ENCODE measurements at places on chromosomes 7 and 10. TPM values are rescaled to one million over a fixed set of nuclear protein-coding genes. Genes with fewer than 3 reads are reported as not detected.

The ASB13 gene
- 12.9 TPM for total RNA-seq

The AKR1C1 gene
- 8.7 TPM for total RNA-seq

The CTTNBP2 gene
- not detected for total RNA-seq

The TSPAN33 gene
- 0.44 TPM for total RNA-seq

The ANKRD30A gene
- not detected for total RNA-seq

GRCh38 chr7:70527520-70528115 lies 604.3 kb upstream of the GALNT17 start:
- no peak for DNase-seq

GRCh38 chr10:45463244-45464116 lies 89.5 kb downstream of the ALOX5 start:
- no peak for DNase-seq

DNA sequence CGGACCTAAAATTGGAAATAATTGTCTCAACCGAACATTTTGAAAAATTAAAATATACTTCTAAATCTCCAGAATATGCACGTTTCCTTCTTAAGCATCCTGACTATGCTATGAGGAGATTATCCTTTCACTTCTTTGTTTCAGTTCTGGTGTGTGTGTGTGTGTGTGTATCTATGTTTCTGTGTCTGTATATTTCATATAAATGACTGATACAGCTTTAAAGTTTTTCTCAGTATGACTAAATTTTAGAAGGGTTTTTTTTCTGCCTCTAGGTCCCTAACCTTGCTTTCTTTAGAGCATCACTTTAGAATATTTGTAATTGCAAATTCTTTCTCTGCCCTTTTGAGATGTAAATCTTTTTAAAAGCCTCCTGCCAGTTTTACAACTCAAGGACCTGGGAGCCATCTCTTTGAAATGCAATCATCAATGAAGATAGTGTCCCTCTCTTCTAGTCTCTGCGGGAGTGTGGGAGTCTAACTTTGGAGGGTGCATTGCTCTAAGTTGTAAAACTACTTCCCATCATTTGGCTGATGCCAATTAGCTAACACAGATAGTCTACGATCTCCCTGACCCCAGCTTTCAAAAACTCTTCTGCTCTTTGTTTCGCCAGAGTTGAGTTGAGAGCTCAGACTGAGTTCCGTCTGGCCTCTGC lies 782.0 kb upstream of the ZWINT start:
- DNase-seq = no peak

GRCh38 chr7:10316488-10316887 lies 657.2 kb upstream of the PHF14 start:
- DNase-seq = no peak

DNA sequence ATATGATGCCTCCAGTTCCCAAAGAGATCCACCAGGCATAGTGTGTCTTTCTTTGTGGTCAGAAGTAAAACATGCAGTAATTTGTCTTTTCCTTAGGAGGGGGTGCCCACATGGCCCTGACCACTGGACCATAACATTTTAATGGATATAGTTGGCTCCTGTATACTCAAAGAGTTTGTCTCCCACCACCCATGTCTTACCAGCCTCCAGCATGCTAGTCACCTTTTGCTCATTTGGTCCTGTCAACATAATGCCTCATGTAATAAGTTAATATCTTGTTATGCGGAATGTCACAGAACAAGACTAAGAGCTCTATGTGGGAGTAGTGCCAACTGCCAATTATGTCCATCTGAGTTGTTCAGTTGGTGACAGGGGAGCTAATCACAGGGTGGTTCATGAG lies 83.4 kb upstream of the IFRD1 start:
- no peak for DNase-seq

GRCh38 chr7:151764056-151764920 lies 112.6 kb downstream of the PRKAG2 start:
- DNase-seq = no peak

- no peak for DNase-seq
Measured at GRCh38 chr10:29843143-29843542, 208.4 kb upstream of the SVIL start.

DNA sequence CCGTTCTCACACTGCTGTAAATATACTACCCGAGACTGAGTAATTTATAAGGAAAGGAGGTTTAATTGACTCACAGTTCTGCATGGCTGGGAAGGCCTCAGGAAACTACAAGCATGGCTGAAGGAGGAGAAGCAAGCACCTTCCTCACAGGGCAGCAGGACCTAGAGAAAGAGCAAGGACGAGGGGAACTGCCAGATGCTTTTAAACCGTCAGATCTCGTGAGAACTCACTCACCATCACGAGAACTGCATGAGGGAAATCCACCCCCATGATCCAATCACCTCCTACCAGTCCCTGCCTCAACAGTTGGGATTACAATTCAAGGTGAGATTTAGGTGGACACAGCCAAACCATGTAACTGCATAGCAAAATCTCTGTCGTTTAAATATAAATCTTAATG lies at the start of gene EBLN1:
EBLN1 (minus strand) TSS at position 174 of the 400 bp plus-strand sequence. CDS start 8,032 bp downstream, outside the sequence.
- DNase-seq = no peak

DNA sequence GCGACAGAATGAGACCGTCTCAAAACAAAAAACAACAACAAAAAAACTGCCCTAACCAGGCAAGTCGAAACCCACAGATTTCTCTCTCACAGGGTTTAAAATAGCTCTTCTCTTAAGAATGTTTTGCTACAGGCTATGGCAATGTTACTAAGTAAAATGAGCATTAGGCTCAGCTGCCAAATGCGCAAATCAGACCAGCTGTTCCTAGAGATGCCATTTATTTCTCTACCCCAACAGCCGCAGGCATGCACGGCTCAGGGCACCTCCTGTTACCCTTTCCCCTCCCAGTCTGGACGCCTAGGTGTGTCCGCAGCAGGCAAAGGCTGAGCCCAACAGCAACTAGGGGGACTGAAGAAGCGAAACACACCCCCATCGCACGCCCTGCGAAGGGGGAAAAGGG lies 168.3 kb upstream of the MBL2 start:
- DNase-seq = no peak

DNA sequence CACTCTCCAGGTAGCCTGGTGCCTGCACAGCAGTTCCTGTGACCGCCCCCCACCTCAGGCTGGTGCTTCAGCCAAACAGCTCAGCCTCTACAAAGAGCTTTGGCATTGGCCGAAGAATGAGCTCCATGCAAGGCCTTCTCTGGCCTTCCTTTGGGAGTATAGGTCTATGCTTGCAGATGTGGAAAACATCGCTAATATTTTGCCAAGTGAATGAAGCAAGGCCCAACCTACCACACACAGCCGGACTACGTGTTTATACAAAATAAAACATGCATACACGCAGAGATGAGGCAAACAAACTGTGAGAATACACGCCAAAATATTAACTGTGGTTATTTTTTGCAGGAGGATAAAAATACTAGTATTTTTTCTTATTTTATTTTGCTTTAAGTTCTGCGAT lies 416.2 kb upstream of the C7orf33 start:
- DNase-seq = no peak

DNA sequence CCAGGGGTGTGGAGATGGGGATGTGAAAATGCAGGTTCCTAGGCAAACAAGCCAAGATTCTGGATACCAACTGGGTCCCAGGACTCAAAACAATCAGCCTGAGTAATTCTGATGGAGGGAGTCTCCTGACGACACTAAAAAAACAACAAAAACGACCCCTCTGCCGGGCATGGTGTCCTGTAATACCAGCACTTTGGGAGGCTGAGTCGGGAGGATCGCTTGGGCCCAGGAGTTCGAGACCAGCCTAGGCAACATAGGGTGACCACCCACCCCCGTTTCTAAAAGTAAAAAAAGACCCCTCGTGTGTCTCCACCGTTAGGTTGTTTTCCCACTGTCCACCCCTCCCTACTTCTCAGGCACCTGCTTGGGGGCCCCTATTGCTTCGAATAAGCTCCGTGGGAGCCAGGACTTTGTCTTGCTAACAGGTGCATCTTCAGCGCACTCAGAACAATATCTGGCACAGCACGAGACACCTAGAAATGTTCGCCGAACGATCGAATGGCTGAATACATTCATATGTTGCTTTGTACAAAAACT lies 743 bp upstream of the NRF1 start:
- no peak for DNase-seq

DNA sequence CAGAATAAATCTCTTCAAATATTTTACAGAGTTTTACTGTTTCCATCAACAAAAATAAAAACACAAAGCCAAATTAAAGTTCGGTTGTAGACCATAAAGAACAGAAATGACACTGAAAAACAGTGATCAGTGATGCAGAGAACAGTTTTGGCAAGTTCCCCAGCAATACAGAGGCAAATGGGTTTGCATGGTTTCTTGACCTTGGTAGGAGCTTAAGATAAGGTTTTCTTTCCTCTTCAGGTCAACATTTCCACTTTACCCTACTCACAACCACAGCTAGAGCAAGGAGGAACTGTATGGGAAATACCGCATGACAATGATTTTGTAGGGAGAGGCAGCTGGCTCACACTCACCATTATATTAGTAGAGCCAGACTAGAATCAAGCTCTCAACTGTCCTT lies 199.5 kb downstream of the SH2D4B start:
- DNase-seq = no peak

DNA sequence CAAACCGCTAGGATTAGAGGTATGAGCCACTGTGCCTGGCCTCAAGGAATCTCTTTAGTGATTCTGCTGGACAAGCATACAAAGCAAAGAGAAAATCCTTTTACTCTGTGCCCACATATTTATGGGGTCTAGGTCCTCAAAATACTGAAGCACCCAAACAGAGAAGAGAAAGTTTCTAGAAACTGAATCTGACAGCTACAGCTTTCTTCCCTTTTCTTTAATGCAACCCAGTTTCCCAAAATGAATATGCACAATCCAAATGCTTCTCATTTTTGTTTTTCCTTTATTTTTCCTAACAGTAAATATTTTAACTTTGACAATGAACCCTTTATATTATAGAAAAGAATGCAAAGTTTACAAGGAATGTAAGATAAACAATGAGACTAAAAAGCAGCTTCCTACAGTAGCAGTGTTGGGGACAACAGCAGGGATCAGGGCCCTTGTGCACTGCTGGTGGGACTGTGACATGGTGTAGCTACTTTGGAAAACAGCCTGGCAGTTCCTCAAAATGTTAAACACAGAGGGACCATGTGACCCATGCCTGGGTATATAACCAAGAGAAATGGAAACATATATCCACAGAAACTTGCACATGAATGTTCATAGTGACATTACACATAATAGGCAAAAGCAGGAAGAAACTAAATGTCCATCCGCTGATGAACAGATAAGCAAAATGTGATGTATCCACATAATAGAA lies 325.2 kb downstream of the PRPF18 start:
- no peak for DNase-seq

Data from lung microvascular endothelial cell (primary cell).